ENCODE measurements at places on chromosomes 16 and 17.

- no peaks in the 10 kb centered on the region for H3K4me1 ChIP-seq
- H3K4me3 ChIP-seq = no peak overlapping the region
- H3K27ac ChIP-seq = no peak overlapping the region
Measured at GRCh38 chr17:71830866-71831265, 290.0 kb upstream of the SOX9 start.

GRCh38 chr16:24983561-24983960 is 31.6 kb downstream of the ARHGAP17 start:
- H3K27ac ChIP-seq = peak overlapping the region; percentile 46
- H3K36me3 ChIP-seq = no peaks in the 10 kb centered on the region
- no peak overlapping the region for H3K4me3 ChIP-seq
- no peaks in the 10 kb centered on the region for H3K27me3 ChIP-seq
- no peak for DNase-seq

DNA sequence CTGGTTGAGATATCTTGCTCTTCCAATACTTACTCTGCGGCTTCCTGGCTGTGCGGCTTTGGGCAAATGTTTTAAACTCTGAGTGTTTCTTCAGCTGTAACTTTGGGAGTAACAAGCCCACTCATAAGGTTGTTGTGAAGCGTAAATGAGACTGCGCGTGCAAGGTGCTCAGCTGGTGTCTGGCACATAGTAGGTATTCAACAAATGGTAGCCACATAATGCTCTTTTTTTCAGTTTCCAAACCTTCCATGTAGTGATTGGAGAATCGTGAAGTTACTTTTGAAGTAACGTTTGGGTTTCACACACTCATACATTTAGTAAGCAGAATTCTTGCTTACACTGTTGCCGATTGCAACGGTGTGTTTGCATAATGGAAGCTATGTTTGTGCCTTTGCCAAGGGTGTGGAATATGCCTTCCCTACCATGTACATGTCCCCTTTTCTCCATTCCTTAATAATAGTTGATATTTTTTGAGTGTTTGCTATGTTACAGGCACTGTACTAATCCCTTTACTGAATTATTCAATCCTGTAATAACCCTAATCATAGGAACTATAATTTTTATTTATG is 829 bp downstream of the DHRS7B start:
- peak overlapping the region; percentile 91 for H3K27ac ChIP-seq
- peak overlapping the region; percentile 66 for H3K4me3 ChIP-seq
- peaks cover 27% of the 10 kb centered on the region for H3K4me1 ChIP-seq
- H3K27me3 ChIP-seq = no peaks in the 10 kb centered on the region
- no peak for DNase-seq
- H3K36me3 ChIP-seq = no peaks in the 10 kb centered on the region

- H3K36me3 ChIP-seq = no peaks in the 10 kb centered on the region
- peaks cover 7% of the 10 kb centered on the region for H3K4me1 ChIP-seq
- H3K27ac ChIP-seq = no peak overlapping the region
- no peak for DNase-seq
- no peaks in the 10 kb centered on the region for H3K27me3 ChIP-seq
Measured at GRCh38 chr17:57328109-57328882, 72.0 kb downstream of the MSI2 start.

- DNase-seq = peak; percentile 83
- no peaks in the 10 kb centered on the region for H3K36me3 ChIP-seq
- H3K27ac ChIP-seq = peak overlapping the region; percentile 53
- no peaks in the 10 kb centered on the region for H3K27me3 ChIP-seq
- H3K4me1 ChIP-seq = peaks cover 10% of the 10 kb centered on the region
Measured at GRCh38 chr17:29677221-29677791, 54.6 kb upstream of the CORO6 start.

DNA sequence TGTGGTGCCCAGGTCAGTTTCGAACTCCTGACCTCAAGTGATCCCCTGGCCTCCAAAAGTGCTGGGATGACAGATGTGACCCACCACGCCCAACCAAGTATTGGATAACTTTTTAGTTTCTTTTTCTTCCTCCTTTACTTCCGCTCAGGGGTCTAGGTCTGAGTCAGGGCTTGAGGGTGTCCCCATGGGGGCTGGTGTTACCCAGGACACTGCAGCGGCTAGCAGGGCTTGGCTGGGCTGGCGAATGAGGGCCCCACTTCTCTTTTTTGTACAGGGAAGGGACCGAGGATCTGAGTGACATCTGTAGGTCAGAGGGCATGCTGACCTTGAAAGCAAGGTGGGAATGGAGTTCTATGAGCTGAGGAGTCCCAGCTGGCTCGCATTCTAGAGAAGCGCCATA is 24.9 kb downstream of the RAB11FIP3 start:
- DNase-seq = no peak
- peaks cover 5% of the 10 kb centered on the region for H3K4me1 ChIP-seq
- no peaks in the 10 kb centered on the region for H3K36me3 ChIP-seq
- no peak overlapping the region for H3K27ac ChIP-seq
- no peak overlapping the region for H3K4me3 ChIP-seq

- peak; percentile 94 for DNase-seq
- H3K36me3 ChIP-seq = no peaks in the 10 kb centered on the region
Measured at GRCh38 chr16:66250686-66251431, 115.6 kb upstream of the CDH5 start.

DNA sequence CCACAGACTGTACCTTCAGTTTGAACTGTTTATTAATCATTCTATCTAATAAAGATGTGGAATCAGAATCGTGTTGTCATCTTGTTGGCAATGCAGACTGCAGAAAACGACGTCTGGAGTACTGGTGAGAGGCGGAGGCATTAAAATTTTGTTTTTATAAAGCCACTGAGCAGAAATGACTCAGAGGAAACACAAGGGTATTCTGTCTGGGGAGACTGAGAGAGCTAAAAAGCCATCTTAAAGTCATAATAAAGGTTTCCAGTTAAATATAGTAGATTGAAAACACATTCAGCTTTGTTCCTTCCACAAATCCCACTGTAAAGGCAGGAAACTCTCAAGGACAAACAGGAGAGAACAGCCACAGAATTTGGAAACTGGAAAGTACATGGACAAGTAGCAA is 74.2 kb downstream of the CPPED1 start:
- no peak overlapping the region for H3K27ac ChIP-seq
- DNase-seq = no peak
- no peaks in the 10 kb centered on the region for H3K4me1 ChIP-seq
- no peak overlapping the region for H3K4me3 ChIP-seq

DNA sequence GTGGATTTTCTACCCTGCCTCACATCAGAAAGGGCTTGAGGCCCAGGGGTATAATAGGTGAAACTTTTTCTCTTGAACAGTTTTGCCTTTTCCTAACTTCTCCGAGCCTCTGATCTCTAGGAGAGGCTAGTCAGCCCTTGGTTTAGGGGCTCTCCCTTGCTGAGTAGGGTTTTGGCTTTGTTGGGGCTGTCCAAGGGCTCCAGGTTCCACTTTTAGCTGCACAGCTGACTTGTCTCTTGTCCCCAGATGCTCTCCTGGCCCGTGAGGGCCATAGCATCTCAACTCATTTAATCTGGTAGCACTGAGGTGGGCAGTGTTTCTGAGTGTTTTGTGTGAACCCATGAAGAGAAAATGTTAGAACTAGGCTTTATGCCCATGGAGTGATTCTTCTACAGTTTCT is 103.9 kb downstream of the MSI2 start:
- no peak overlapping the region for H3K27ac ChIP-seq
- no peaks in the 10 kb centered on the region for H3K36me3 ChIP-seq
- H3K27me3 ChIP-seq = no peaks in the 10 kb centered on the region
- peaks cover 7% of the 10 kb centered on the region for H3K4me1 ChIP-seq
- H3K4me3 ChIP-seq = no peak overlapping the region
- no peak for DNase-seq

GRCh38 chr16:1584926-1585484 is 26.9 kb downstream of the IFT140 start:
- no peak overlapping the region for H3K4me3 ChIP-seq
- DNase-seq = no peak
- no peak overlapping the region for H3K27ac ChIP-seq

- DNase-seq = peak; percentile 87
- H3K4me3 ChIP-seq = peak within 1 kb of the TSS; percentile 57
- H3K27me3 ChIP-seq = peaks cover 87% of the 10 kb centered on the region
- peak within 1 kb of the TSS; percentile 54 for H3K27ac ChIP-seq
- H3K36me3 ChIP-seq = no peaks in the 10 kb centered on the region
Measured at GRCh38 chr16:56637814-56638750, at the start of gene MT1A. MT1A (plus strand) TSS chr16:56638666; CDS start chr16:56638739, 73 bp downstream.

DNA sequence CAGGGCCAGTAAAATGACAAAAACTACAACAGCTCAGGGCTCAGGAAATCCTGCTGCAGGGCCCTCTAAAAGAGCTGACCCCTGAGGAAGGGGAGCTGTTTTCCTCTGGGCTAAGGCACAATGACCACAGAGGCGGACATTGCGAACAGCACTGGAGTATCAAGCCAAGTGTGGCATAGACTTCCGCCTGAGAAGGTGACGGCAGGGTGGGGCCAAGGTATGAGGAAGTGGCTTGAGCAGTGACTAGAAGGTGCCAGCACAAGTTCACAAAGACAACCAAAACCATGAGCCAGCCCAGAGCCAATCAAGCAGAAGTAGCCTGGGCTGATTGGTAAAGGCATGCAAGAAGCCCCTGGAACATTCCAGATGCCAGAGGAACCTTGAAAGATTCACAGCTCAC is 13.9 kb downstream of the ERN2 start:
- no peak for DNase-seq
- H3K36me3 ChIP-seq = no peaks in the 10 kb centered on the region
- H3K4me3 ChIP-seq = no peak overlapping the region
- H3K4me1 ChIP-seq = no peaks in the 10 kb centered on the region
- no peak overlapping the region for H3K27ac ChIP-seq

DNA sequence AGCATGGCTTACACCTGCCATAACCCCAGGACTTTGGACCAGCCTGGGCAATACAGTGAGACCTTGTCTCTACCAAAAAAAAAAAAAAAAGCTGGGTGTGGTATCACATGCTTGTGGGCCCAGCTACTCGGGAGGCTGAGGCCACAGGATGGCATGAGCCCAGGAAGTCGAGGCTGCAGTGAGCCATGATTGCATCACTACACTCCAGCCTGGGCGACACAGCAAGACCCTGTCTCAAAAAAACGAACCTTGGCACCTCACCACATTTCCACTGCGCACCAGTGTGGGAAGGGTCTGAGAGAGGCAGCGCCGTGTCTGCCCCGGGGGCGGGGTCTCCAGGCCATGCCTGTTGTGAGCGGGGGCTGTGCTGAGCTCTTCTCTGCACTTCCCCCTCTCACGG is 6.3 kb downstream of the ACSF3 start:
- peaks cover 27% of the 10 kb centered on the region for H3K36me3 ChIP-seq
- peaks cover 24% of the 10 kb centered on the region for H3K4me1 ChIP-seq
- no peaks in the 10 kb centered on the region for H3K27me3 ChIP-seq

DNA sequence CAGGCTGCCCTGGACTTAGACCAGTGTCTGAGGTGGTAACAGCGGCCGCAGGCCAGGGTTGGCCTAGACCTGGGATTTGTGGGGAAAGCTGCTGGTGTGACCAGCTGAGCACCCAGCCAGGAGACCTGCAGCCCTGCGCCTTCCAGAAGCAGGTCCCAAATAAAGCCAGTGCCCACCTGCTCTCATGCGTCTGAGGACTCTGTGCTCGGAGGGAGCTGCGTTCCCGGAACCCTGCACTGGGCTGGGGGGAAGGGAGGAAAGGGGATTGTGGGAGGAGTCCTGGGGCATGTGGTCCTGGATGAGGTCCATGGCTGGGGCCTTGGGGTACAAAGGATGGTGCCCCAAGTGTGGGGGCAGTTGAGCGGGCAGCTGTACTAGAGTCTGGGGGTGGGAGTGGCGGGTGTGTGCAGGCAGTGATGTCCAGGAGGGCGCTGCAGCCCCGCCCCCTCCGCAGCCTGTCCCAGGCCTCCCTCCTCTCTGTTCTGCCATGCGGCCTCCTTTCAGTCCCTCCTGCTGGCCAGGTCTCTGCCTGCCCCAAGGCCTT is 1.8 kb upstream of the NECAB2 start:
- H3K27ac ChIP-seq = no peak overlapping the region
- no peak for DNase-seq
- H3K4me1 ChIP-seq = peaks cover 5% of the 10 kb centered on the region
- H3K36me3 ChIP-seq = peaks cover 45% of the 10 kb centered on the region
- H3K27me3 ChIP-seq = peaks cover 13% of the 10 kb centered on the region
- no peak overlapping the region for H3K4me3 ChIP-seq

DNA sequence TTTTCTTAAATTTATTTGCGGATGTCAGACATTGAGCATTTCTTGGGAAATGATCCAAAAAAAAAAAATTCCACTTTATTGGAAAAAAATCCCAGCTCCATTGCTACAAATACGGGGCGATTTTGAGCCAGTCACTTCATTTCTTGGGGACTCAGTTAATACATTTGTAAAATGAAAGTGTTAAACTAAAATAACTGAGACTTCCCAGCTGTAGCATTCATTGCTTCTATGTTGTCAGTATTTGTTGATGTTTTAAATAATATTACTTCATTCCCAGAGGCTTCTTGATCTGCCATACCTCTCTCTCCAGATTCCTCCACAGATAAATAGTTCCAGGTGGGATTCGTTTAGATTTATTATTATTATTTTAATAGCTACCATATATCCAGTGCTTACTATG is 77.1 kb upstream of the HS3ST3A1 start:
- DNase-seq = no peak
- no peak overlapping the region for H3K4me3 ChIP-seq
- no peak overlapping the region for H3K27ac ChIP-seq
- H3K4me1 ChIP-seq = no peaks in the 10 kb centered on the region
- no peaks in the 10 kb centered on the region for H3K27me3 ChIP-seq

- no peak for DNase-seq
- H3K36me3 ChIP-seq = no peaks in the 10 kb centered on the region
- H3K4me3 ChIP-seq = no peak overlapping the region
- H3K27ac ChIP-seq = no peak overlapping the region
- no peaks in the 10 kb centered on the region for H3K27me3 ChIP-seq
Measured at GRCh38 chr17:53420035-53420641, 402.6 kb upstream of the KIF2B start.

GRCh38 chr16:87438611-87438985 is 46.5 kb downstream of the MAP1LC3B start:
- H3K36me3 ChIP-seq = no peaks in the 10 kb centered on the region
- no peaks in the 10 kb centered on the region for H3K27me3 ChIP-seq
- H3K4me1 ChIP-seq = peaks cover 30% of the 10 kb centered on the region
- no peak overlapping the region for H3K27ac ChIP-seq

DNA sequence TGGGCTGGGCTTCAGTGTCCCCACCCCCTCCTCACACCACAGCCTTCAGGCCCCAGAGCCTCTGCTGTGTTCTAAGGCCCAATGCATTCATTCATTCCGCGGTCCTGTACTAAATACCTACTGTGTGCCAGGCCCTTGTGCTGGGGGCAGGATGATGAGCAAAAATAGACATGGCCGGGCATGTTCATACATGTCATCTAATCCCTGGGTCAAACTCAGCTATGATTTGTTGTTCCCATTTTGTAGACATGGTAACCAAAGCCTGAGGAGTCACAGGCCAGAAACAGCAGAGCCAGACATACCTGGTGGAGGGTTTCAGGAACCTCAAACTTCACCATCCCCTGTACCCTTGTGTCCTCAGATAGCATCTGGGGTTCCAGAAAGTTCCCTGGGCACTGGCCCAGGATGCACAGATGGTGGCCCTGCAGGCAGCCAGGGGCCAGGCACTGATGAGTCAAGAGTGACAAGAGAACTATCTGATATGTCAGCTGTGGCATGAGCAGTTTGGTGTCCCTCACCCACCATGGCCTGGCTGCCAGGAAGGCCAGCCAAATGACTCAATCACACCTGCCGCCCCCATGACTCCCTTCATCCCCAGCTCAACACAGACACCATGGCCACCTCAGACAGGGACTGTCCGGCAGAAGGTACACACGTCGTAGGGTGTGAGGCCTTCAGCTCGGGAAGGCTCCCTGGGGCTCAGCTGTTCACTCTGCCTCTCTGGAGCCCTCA is 2.7 kb upstream of the RRAD start:
- H3K4me1 ChIP-seq = peaks cover 41% of the 10 kb centered on the region
- no peak overlapping the region for H3K4me3 ChIP-seq
- H3K36me3 ChIP-seq = no peaks in the 10 kb centered on the region
- no peak overlapping the region for H3K27ac ChIP-seq
